ENCODE measurements at places on chromosomes 6 and 20.

DNA sequence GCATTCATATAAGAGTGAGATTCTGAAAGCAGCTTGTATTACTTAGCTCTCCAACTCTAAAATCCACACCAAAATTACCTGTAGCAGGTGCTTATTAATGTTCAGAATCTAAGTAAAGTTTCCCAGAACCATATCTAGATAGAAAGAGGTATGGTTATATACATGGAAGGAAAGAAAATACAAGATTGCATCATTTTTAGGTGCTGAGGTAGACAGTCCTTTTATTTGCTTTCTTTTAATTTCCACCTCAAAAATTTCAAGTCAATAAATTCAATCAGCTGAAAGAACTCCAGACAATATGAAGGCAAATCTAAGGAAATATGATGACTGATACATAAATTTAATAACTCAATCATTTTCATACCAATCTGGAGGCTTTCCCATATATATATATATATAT lies 521.9 kb downstream of the PKHD1 start:
- DNase-seq = no peak

- no peak for DNase-seq
Measured at GRCh38 chr20:3248993-3249347, 10.0 kb upstream of the SLC4A11 start.

DNA sequence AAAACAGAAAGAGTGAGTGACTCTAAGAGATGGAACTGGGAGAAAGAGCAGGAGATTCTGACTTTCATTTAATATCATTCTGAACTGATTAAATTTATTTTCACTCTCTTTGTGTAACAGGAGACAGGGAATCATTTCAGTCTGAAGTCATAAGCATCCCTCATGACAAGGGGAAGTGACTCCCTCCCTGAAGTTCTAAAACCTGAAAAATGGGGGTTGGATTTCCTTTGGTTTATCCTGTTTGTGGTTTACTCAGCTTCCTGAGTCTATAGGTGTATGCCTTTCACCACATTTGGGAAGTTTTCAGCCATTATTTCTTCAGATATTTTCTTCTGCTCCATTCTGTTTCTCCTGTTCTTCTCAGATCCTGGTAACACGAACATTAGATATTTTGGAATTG lies 3.4 kb upstream of the FKBP1A start:
- no peak for DNase-seq

DNA sequence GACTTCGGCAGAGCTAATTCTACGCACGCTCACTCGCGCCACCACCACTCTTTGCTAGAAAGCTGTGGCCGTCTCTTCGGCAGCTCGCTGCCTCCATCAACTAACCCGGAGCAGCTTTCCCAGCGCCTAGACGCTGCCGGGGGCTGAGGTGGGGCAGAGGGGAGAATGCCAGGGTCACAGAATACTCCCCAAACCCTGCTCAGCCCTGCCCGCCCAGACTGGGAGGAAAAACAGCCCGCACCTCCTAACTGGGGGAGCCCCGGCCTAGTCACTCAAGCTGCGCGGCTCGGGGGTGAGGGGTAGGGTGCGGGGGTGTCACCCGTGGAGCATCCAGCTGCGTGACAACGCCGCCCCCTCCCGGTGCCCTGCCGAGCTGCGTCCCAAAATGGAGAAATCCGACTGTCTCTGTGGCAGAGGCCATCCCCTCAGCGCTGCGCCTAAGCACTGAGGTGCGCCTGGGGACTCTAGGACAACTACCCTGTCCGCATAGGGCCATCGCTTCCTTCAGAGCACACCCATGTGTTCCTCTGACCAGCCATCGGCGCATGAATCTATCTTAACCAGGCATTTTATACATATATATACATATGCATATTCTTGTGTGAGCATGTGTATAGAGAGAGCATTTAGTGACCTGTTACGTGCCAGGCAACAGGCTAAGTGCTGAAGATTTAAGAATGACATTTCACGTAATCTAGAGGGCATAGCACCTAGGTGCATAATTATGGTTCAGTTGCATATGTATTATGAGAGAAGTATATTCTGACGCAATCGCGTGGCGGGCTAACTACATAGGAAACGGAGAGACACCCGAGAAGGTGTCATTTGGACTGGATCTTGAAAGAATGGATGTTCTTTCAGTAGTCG lies 1.5 kb upstream of the TENT5A start:
- peak; percentile 76 for DNase-seq

- DNase-seq = no peak
Measured at GRCh38 chr6:168087436-168088160, 8.6 kb upstream of the FRMD1 start.

GRCh38 chr20:7264137-7264536 lies 496.7 kb downstream of the BMP2 start:
- DNase-seq = no peak

DNA sequence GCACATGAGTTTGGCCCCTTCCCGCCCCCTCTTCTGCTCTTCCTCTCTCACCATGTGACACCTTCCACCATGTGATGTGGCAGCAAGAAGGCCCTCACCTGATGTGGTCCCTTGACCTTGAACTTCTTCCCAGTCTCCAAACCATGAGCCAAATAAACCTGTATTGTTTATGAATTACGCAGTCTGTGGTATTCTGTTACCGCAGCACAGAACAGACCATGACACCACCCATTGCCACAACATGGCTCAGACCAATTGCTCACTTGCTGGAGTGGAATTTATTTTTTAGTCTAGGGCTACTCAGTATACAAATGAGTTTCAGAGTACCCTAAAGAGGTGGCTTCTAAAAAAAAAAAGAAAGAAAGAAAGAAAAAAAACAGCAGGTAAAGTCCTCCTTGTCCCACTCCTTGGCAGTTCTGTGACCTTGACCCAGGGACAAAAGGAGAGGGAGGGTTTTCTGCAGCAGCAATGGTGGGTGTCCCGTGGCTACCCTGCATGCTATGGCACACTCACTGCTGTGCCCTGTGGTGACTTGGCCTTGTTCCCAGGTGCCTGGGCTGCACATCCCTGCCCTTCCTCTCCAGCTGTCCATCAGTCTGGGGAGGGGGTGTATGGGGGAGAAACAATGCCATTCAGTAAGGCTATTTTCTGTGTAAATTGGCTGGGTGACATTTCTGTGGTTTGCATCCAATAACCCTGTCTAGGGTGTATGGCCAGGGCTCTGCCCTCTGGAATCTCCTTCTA lies 5.4 kb upstream of the VSX1 start:
- no peak for DNase-seq

- no peak for DNase-seq
Measured at GRCh38 chr6:42533794-42534193, 30.0 kb upstream of the UBR2 start.

- no peak for DNase-seq
Measured at GRCh38 chr6:115241373-115241772, 819.3 kb downstream of the FRK start.

DNA sequence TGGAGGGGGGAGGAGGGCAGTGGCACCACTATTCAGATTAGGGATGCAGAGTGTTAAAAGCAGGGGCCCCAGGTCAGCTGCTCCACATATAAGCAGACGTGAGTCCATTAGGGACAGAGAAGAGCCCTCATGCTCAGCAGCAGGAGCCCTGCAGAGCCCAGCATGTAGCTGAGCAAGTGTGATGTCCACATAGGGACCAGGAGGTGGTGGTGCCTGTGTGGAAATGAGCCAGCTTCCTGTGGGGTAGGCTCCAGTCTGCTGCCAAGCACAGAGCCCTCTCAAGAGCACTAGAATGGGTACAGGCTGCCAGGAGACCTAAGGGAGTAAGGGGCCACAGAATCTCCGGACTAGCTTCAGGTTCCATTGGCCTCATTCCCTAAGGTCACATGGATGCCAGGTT lies 57.9 kb upstream of the MLN start:
- no peak for DNase-seq

DNA sequence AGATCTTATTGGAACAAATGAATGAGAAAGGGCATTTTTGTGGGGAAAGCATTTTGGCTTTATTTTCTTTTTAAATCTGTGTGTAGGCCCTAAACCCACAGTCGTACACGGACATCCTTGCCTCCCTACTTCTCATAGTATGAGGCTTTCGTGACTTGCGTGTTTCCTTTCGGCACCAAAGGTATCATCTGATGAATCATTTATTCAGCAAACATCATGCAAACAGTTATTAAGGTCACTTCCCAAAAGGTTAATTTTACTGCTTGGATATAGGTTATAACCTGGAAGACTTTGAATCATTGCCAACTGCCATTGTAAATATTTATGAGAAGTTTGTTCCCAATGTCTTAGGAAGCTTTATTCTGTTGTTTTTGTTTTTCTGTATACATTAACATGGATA lies 15.1 kb upstream of the SLC22A2 start:
- no peak for DNase-seq

GRCh38 chr20:47362361-47363219 lies 6.1 kb upstream of the ZMYND8 start:
- DNase-seq = no peak

DNA sequence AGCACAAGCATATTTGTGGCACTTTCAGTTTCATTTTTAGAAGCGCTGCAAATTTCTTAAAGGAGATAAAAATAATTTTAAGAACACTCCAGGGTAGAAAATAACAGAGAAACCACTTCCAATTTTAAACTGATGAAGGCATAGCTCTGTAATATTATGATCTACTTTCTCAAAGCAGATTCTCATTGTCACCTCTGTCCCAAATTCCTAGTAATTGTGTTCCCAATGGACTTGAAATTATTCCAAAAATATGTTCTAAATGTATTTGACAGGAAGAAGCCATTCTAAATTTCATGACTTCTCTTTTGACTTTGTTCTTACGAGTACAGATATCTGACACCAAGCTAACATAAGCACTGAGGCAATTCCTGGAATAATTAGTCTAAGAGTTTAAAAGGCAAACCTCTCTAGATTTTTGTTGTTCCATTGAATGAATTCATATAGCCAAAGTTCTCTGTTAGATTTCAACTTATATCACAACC lies 140.2 kb upstream of the CARMIL1 start:
- DNase-seq = no peak

DNA sequence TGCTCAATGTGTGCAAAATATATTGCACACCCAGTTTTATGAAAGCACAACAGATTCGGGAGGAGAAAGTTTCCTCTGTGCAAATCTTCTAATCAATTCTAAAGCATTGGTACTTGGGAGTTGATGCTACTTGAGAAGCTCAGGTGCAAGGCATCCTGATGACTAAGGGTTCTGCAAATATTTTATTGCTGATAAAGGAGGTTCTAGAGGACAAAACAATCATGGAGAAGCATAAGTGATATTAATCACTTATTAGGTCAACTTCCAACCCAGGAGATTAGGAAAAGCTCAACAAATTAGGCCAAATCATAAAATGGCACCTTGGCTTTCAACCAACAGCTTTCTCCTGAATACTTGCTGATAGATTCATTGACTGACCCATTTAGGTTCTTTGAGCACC lies 27.1 kb downstream of the CYP24A1 start:
- no peak for DNase-seq

GRCh38 chr6:53520320-53520928 lies 24.5 kb downstream of the GCLC start:
- no peak for DNase-seq

- peak; percentile 37 for DNase-seq
Measured at GRCh38 chr20:45095805-45096238, 5.1 kb downstream of the KCNS1 start.

- peak; percentile 64 for DNase-seq
Measured at GRCh38 chr6:35496841-35497570, at the start of gene TEAD3. Gene TEAD3, minus strand, starts transcription at chr6:35497079.

DNA sequence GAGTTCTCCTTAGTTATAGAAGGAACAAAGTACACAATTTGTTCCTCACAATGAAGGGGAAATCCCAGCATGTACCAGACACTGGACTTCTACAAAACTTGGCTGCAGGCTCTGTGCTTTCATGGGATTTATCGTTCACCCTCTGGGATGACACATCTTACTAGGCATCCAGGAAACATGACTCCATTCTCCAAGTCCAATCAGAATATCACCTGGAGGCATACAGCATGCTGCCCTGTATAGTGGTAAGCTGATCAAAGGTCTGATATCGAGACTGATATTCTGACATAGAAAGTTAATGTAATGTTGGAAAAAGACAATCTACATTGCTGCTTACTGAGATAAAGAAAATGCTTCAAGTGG lies 6.7 kb downstream of the RWDD2A start:
- DNase-seq = no peak

- DNase-seq = no peak
Measured at GRCh38 chr20:40582531-40582930, 106.5 kb downstream of the MAFB start.

DNA sequence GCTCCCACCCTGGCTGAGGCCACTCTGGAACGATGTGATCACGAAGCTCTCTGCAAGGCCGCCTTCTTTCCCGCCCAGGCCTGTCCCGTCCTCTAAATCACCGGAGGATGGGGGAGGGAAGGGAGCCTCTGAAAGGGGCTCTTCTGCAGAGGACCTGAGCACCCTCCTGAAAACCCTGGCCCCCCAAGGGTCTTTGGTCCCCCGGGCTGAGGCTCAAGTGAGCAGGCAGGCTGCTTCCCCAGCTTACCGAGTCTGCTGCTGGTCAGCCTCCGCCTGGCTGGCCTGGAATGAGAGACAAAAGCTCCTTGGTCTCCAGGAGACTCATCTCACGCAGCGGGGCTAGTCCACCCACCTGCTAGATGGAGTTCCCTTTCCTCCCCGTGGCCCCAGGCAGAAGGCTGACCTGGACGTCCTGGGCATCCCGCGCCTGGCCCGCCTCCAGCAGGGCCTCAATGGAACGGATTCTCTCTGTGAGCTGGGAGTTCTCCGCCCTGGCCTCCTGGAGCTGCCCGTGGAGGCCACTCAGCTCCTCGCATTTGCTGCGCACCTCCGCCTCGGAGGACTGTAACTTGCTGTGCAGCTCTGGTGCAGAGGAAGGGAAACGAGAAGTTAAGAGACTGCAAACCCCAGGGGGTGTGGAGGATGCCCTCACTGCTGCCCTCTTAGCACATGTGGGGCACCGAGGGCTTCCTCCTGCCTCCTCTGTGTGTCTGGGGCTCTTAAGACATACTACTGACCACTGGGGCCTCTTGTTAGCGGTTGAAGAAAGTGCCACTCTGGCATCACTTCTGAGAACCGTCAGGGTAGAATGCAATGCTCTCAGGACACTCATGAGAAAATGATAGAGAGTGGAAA lies 54.7 kb downstream of the RRBP1 start:
- DNase-seq = no peak

- no peak for DNase-seq
Measured at GRCh38 chr20:38098952-38099351, 65.4 kb downstream of the RPRD1B start.

DNA sequence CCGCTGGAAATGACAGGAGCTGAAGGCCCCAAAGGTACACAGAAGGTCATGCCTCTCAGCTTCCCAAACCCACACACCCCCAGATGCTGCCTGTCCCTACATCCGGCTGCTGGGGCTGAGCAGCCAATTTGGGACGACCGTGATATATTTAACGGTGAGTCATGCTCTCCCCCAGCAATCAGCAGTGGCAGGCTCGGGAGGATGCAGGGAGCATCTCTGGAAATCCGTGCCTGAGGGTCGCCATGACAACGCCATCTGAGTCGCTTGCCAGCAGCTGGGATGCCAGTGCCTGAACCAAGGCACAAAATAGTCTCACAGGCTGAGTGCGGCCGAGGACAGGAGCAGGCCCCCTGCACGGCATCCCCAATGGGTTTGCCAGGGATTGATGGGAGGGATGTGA lies 57.9 kb downstream of the KCNB1 start:
- DNase-seq = no peak

DNA sequence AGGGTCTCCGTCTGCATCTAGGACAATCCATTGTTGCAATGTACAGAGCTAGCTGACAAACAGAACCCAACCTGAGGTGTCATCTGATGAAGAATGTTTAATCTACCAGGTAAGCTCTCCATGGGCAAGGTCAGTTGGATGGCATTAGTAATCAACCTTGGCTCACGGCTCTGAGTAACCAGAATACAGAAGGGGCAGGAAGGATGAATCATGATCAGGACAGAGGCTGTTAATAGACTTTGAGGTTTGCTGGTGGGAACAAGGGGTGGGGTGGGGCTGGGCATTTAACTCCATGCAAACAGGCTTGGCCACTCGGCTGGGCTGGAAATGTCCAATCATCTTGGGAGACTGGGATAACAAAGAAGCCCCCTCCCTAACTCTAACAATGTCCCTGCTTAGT lies 77.1 kb upstream of the MRPS10 start:
- DNase-seq = no peak

Measured in T-helper 2 cell treated with Interferon-gamma antibody and Interleukin-4, amounts not matched to agents 5 μg/mL and 100 μg/mL, for 36 hours (primary cell).